A172 (cell line): ENCODE measurements at places on chromosomes 2 and 18. TPM values are rescaled to one million over a fixed set of nuclear protein-coding genes. Genes with fewer than 3 reads are reported as not detected.

The SKA1 gene
- total RNA-seq, result 21.8 and 35.1 TPM in 2 replicates

GRCh38 chr2:200079356-200079755 lies 124.0 kb downstream of the MAIP1 start:
- no peak for DNase-seq

- DNase-seq, result no peak
Observed at GRCh38 chr2:19805266-19805665, 96.5 kb downstream of the TTC32 start.

DNA sequence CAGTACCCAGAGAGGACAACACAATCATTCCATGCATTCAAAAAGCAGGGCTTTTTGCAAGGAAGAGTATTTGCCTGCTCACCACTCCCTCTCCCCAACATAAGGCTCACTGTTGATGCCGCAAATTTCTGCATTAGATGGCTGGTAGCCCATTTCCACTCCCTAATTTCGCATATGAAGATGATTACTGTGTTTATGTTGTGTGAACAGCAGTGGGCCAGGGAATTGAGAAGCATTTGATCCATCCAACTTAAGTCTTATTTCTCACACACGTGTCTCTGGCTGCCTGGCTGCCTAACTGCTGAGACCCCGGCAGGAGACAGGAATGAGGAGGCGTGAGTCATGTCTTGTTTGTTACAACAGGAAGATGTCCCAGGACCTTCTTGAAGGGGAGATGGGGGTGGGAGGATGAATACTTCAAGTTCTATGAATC lies 294.1 kb downstream of the ALK start:
- peak; percentile 22 for DNase-seq

The NT5C1B gene
- total RNA-seq, result not detected in 2 replicates

DNA sequence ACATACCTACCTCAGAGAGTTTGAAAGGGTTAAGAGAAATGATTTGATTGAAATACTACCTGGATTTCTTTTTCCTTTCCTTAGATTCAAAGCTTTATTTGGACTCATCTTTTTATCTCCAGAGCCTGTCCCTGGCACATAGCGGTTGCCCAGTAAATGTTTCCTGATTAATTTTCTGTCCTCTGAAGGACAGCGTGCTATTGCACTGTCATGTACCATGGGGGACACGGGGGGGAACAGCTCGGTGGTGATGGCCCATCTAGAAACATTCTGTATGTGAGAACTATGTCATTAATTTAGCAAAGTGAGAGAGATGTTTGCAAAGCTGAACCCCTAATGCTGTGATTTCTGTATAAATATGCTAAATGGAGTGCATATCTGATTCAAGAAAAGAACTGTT lies 26.4 kb upstream of the CABYR start:
- no peak for DNase-seq

The ZNF396 gene
- total RNA-seq, result 0.33 and 0.57 TPM in 2 replicates

GRCh38 chr2:102262216-102263129 lies 48.9 kb upstream of the IL1RL1 start:
- DNase-seq, result no peak

The MSTN gene
- 0.02 TPM in 1 of 2 replicates, not detected in the other for total RNA-seq

GRCh38 chr2:216312441-216312840 lies 59.8 kb downstream of the MARCHF4 start:
- DNase-seq, result no peak

The SERPINB11 gene
- not detected in 2 replicates for total RNA-seq
